ENCODE measurements at places on chromosomes 11 and 22.

- no peak for DNase-seq
These were observed 29.5 kb upstream of the MYH9 start for GRCh38 chr22:36417281-36417686.

- DNase-seq, result peak; percentile 95
These were observed at the start of gene SNX32 for GRCh38 chr11:65833297-65834030. Gene SNX32 (plus strand): TSS chr11:65833963. CDS start chr11:65834066, 103 bp downstream.

DNA sequence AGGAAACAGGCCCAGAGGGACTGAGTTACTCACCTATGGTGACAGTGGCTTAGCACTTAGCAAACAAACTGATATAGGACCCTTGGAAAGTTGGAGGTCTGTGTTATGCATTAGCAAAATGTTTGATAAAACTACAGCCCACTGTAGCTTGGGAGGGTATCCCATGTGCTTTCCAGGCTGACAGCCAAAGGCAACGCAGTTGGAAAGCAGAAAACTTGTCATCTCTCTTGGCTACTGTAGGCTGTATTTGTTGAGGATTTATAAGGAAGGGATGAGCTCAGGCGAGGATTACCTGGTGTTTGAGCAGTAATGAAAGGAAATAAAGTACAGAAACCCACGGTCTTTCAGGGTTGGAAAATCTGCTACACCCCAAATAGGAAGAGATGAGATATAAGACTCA is 23.8 kb downstream of the SDHAF2 start:
- DNase-seq, result no peak

DNA sequence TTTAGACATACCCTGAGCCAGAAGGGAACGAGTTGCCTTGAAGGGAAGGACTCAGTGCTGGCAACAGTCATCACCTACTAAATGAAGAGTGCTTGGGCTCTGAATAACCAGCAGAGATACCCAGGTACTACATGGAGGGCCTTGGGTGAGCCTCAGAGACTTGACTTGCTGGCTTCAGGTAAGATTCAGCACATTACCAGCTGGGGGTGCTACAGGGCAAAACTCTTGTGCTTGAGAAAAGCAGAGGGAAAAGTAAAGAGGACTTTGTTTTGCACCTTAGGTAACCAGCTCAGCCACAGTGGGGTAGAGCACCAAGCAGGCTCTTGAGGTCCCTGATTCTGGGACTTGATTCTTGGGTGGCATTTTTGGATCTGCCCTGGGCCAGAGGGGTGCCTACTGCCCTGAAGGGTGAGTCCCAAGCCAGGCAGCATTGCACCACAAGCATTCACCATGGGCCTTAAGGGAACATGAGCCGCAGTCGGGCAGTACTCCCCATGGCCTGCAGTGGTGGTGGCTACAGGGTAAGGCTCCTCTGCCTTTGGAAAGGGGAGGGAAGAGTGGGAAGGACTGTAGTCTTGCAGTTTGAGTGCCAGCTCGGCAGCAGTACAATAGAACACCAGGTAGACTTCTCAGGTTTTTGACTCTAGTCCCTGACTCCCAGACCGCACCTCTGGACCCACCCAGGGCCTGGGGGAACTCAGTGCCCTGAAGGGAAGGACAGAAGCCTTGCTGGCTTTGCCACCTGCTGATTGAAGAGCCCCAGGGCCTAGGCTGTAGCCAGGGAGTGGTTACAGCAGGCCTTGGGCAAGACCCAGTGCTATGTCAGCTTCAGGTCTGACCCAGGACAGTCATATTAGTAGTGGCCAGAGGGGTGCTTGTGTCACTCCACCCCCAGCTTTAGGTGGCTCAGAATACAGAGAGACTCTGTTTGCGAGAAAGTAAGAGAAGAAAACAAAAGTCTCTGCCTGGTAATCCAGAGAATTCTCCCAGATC is 22.7 kb upstream of the PLEKHA7 start:
- DNase-seq, result no peak

- DNase-seq, result no peak
These were observed 24.8 kb downstream of the ADAMTS15 start for GRCh38 chr11:130473056-130473794.

DNA sequence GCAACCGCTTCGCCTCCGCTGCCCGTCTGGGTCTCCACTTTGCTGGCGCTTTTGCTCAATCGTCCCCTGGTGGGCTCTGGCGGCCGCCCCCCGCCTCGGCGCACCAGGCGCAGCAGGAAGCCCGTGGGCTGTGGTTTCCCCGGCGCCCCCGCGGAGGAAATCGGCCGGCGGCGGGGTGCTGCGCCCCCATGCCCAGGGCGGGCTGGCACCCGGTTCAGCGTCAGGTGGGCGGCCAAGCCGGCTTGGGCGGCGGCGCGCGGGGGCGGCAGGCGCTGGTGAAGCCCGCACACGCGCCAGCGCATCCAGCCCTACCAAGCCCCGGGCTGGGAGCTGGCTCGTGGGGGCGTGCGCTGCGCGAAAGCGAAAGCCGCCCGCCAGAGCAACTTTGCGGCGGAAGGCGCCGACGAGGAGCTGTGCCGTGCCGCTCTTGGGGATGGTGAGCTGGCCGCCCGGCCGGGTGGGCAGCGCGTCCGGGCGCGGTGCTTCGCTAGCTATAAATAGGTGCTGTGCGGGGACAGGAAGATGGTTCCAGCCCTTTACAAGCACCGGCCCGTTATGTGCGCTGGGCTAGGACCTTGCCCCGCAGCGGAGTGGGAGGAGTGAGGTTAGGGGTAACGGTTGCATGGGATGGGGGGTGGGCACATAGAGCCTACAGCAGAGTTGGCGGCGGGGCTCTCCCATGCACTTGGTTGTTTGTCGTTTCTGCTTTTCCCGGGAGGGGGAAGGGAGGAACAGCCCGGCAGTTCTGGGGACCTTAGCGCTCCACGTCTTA is 25.0 kb upstream of the SUSD2 start:
- no peak for DNase-seq

DNA sequence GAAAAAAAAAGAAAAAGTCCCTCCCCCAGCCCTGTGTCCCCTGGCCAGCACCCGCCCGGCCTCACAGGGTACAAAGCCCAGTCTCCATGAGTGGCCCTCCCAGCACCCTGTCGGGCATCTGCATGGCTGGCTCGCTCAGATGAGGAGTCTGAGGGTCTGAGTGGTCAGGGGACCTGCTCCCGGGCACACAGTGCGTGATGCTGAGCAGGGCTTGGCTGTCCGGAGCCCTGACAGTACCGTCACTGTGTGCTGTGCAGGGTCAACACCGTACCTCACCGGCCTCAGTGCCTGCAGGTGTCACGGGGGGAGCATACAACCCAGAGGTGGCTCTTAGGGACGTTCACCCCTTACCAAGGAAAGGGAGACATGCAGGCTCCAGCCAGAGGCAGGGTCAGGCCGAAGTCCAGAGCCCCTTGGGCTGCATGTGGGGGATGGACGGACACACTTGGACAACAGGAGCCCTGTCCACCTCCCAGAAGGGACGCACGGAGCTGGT is 3.6 kb upstream of the PLXNB2 start:
- no peak for DNase-seq

- DNase-seq, result no peak
These were observed 3.3 kb upstream of the BACE1 start for GRCh38 chr11:117319214-117319840.

DNA sequence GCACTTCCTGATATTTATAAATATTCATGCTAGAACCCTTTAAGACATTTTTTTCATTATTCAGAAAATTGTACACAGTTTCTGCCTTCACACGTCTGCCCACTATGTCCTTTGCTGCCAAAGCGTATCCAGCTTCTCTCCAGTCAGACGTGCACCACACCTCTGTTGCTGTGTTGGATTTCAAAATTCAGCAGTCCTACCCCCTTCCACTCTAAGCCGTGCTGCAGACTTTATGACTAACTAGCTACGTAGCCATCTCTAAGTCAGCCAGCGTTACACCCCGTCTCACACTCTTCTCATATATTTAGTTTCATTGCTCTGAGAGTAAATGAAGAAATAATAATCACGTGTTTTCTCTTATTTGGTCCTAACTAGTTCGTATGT is 28.2 kb upstream of the OPCML start:
- DNase-seq, result no peak

DNA sequence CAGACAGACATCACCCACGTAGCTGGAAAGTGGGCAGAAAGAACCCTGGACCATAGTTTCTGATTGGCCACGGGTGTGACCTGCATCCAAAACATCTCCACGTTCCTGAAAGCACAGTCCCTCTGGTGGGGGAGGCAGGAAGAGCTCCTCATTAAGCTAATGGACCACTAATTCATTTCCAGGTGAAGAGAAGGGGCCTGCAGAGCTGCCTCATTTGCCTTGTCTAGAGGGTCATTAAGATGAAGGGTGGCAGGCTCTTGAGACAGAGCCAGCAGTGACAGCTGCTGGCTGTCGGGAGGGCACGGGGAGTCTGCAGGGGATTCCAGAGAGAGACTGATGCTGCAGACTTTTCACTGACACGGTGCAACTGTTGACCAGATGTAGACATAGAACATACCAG is 149.6 kb upstream of the OPCML start:
- no peak for DNase-seq

GRCh38 chr11:120565466-120566155 is 54.1 kb downstream of the GRIK4 start:
- no peak for DNase-seq

DNA sequence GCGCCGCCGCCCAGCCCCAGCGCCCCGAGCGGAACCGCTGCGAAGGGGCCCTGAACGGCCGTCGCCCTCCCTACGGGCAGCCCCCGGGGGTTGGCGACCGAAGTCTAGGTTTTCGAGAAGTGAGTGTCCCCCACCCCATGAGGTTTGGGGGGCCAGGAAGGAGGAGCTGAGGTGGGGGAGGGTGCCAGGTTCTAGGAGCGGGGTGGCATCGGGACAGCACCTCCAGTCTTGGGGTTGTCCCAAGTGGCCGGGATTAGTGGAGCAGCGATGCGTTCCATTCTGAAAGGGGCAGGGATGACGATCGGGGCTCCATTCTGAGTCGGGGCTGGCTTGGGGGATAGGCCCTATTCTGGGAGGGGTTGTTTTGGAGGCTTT is 408 bp downstream of the PPP2R5B start:
- no peak for DNase-seq

- no peak for DNase-seq
These were observed 13.9 kb downstream of the TMEM184B start for GRCh38 chr22:38258895-38259294.

DNA sequence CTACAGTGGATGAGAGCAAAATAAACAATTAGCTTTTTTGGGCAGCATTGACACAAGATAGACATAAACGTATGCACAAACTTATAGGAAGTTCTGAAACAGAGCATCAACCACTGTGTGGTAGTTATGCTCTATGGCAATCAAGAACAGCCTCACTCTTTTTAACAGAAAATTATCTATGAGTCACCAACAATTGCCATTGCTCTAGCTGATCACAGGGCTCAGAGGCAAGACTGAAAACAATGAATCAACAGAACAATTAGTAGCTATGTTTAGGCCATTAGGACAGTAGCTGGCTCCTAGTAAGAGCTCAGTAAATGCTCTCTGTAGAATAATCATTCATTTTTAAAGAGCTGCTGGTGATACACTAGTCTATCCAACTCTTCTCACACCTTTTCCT is 34.9 kb upstream of the PICALM start:
- no peak for DNase-seq

DNA sequence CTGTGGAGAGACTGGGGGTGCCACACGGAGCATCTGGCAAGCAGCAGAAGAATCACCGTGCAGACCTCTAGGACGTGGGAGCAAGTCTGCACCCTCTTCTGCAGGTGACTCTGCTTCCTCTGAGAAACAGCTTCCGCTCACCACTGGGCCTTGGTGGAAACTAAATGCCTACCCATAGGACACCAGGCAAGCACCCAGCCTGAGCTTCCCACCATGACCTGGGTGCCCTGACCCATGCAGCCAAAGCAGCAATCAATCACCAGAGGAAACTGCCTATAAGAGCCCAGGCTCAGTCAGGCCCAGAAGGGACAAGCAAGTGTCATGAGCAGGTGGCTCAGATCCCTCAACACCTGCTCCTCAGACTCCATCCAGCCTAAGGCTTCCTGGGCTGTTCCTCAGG is 63.4 kb downstream of the IGLL5 start:
- no peak for DNase-seq

- DNase-seq, result no peak
These were observed 196.9 kb downstream of the TBC1D22A start for GRCh38 chr22:46959369-46959768.

DNA sequence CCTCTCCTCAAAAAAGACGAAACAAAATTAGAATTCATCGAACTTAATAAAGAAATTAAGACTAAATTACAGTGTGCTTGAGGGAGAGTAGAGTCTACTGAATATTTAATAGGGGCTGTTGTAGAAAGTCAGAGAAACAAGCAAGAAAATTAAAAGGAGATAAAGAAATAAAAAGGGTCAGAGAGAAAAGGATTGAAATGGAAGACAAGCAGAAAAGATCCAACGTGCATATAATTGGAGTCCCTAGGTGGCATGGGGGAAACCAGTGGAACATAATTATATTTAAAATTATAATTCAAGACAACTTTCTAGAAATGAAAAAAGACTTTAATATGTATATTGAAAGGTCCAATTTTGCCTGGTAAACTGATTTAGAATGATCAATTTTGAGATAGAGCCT is 74.3 kb downstream of the ACER3 start:
- DNase-seq, result no peak

DNA sequence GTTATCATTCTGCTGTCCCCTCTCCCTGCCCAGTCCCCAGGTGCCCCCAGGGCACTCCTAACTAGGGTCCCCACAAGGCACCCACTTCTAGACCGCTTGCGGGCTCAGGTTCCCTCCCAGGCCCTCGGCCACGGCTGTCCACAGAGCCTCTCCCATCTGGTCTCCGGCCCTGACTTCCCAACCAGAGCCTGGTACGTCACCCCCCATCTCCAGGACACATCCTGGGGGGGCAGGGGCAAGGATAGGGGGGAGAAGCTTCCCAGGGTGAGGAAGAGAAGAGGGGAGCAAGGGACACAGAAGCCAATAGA is 457 bp downstream of the SSTR3 start:
- no peak for DNase-seq

DNA sequence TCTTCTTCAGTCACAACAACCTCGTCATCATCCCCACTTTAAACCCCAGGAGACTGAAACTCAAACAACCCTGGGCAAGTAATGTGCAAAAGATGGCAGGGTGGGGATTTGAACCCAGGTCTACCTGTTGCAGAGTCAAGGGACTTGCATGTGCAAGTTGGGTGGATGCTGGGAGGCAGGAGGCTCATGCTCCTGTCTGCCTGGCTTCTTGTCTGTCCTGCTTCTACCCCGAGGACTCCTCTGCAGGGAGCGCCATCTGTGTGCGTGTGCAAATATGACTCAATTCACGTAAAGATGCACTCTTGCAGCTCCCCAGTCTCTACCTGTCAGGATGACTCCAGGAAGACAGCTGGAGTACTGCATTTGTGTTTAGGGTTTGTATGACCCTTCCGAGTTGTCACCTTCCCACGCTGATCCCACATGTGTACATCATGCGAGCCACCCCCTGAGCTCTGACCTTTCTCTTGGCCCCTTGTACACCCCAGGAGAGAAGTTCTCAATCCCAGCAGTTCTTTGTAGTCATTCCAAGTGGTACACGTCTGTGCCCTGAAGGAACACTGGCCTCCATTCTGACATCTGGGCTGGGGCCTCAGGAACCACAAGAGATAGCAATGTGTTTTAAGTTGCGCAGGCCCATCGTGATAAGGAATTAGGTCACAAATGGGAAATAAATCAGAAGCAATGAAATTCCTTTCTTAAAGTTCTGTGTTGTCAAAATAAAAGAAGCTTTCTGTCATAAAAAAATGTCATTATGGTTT is 95.7 kb downstream of the CWC15 start:
- no peak for DNase-seq

- no peak for DNase-seq
These were observed 29.2 kb upstream of the CBX6 start for GRCh38 chr22:38901111-38901641.

Data from activated CD4-positive, alpha-beta T cell treated with anti-CD3 and anti-CD28 coated beads, Interleukin-2, amount 50 U/mL, for 24 hours (primary cell).